Activated T-cell treated with anti-CD3 and anti-CD28 coated beads for 24 hours (primary cell): ENCODE measurements at places on chromosomes 6 and 20.

DNA sequence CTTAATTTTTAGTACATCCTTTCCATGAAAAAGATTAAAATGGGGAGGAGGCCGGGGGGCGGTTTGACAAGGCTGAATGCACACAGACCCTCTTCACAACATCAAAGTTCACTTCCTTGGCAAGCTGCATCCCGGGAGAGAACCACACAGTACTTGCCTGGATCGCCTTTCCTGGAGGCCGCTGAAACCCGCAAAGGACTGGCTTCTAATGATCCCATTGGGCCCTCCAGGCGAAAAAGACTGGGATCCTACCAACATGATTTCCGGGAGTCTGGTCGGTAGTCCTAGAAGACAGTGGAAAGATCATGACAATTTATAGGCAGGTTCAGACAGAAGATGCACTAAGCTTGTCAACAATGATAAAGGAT, 60.2 kb downstream of the RIPOR2 start:
- no peak for DNase-seq

- DNase-seq = no peak
Measured at GRCh38 chr6:103139377-103139776, 1720.3 kb downstream of the HACE1 start.

- no peak for DNase-seq
Measured at GRCh38 chr20:17882065-17882833, 86.3 kb downstream of the SNX5 start.

DNA sequence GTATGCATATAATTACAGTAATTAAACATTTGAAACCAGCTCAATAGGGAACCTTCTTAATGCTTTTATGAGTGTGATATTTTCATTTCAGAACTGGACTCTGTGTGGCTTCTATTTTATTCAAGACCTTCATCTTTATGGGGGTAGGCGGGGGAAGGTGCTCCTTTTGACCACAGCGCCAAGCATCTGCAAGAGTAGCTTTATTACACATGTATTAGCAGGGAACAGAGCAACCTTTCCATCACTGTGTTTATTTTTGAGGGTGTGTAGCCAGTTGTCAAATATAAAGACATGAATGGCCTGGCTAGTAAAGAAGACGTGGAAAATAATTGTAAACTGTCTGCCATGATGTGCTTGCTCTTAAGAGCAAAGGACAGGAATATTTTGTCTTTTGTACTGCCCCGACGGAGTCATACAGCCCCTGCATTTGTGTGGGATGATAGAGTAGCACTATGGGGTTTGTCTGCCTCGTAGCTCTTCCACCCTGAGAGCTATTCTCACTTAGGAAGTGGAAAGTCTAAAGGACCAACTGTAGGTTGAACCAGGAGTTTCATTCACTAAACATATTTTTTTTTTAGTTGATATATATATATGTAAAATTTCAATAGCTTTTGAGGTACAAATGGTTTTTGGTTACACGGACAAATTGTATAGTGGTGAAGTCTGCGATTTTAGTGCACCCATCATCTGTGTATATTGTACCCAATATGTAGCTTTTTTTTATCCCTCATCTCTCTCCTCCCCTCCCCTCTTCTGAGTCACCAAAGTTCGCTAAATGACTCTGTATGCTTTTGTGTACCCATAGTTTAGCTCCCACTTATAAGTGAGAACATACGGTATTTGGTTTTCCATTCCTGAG, 91.2 kb downstream of the CARMIL1 start:
- no peak for DNase-seq

DNA sequence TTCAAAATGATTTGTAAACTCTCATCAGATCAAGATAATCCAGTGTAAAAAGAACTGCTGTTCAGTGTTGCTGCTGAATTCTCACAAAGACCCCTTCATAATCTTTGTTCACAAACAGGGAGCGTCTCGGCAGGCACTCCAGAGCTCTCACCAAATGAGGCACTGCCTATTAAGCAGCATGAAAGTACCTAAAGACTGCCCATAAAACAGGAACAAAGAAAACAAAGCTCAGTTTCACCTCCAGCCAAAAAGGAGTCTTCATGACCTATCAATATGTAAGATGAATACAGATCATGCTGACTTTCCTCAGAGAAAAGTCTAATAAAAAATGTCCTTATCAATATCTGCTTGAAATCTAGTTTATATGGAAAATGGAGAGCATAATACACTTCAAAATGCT, 41.8 kb downstream of the GPR63 start:
- no peak for DNase-seq

GRCh38 chr20:59063358-59064213, 21.0 kb upstream of the PRELID3B start:
- DNase-seq = no peak

GRCh38 chr20:1995531-1996310, 1.9 kb upstream of the PDYN start:
- no peak for DNase-seq

GRCh38 chr20:53070706-53071392, 98.7 kb downstream of the TSHZ2 start:
- DNase-seq = peak; percentile 26

- DNase-seq = no peak
Measured at GRCh38 chr6:35294308-35294945, 3.2 kb upstream of the DEF6 start.

DNA sequence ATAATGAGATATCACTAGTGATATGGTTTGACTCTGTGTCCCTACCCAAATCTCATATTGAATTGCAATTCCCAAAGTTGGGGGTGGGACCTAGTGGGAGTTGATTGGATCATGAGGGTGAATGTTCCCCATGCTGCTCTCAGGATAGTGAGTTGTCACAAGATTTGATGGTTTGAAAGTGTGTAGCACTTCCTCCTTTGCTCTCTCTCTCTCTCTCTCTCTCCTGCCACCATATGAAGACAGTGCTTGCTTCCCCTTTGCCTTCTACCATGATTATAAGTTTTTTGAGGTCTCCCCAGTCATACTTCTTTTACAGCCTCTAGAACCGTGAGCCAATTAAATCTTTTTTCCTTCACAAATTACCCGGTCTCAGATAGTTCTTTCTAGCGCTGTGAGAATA, 1002.0 kb upstream of the ADGRB3 start:
- no peak for DNase-seq

GRCh38 chr6:26432627-26433201, 7.6 kb upstream of the BTN3A3 start:
- no peak for DNase-seq

GRCh38 chr6:6580225-6580856, 8.2 kb upstream of the LY86 start:
- DNase-seq = no peak

DNA sequence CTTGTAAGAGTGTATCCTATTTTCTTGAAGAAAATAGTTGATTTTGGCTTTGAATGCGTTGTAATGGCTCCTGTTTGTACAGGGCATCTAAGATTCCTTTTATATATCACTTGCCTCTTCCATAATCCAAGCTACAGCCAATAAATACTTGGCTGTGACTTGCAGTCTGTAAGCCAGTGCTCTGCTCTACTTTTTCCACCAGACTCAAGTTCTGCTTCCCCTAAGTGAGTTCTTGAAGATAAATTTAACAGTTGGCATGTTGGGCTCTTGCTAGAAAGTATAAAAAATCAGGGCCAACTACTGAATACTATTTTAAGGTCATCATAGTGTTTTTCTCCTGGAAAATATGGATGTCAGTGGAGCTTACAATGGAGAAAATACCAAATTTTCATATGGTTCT, 36.5 kb upstream of the SCGN start:
- DNase-seq = no peak

GRCh38 chr6:24506814-24507520, 12.2 kb downstream of the ALDH5A1 start:
- DNase-seq = no peak

- no peak for DNase-seq
Measured at GRCh38 chr20:63896264-63897105, 1.6 kb downstream of the DNAJC5 start.

DNA sequence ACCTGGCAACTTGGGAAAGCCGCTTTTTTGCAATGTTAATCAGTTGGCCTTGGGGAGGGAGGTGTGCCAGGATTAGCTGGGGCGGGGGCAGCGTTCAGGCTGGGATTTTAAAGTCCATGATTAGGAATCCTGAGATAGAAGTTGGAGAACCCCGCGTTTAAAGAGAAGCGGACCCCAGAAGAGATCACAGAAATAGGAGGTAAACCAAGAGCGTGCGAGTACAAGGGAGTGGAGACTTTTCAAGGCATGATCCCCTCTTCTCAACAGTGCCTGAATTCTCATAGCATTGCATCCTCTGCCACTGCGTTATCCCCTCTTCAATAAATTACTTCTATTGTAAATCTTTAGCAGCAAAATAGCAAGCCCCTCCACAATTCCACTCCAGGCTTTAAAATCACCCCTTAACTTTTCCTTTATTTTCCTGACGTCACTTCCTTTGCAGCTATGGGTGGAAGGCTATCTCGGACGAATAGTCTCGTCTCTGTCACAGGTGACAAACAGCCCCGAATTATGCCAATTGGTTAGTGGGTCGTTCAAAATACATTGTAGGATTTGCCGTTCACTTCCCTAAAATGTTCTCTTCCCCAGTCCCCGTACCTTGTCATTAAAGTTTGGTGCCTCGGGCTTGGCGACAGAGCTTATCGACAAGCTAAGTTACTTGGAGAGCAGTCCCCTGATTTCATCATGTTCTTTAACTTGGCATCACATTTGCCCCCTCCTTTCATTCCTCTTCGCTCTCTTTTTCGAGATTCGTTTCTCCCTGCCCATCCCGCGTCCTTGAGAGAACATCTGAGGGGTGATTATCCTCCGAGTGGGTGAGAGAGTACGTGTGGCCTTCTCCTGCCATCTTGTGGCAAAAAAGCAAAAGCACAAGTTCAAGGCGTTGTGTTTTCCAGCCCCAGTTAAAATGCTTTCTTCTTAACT, 17.1 kb downstream of the OR2B2 start:
- DNase-seq = peak; percentile 52

DNA sequence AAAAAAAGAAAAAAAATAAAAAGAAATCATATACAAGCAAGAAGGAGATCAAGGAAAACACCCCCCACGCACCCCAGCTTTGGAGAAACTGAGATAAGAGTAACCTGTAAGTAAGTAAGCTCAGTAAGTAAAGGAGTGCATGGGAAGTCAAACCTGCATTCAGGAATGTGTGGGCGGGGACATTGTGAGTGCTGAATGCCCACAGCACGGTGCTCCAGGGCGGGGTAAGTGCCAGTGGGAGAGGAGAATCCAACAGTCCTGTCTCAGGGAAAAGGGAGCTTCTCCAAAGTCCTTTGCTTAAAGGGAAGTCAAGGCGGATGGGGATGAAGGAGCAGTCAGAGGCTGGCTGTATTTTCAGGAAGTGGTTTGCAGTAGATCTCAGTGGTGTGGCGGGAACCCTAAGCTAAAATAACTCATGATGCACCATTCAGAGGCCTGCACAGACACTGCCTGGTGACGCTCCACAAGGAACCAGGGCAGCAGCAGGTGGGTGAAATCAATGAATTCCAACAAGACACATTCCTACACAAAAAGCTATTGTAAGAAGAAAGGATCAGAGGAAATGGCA, 368.0 kb downstream of the QKI start:
- DNase-seq = no peak

DNA sequence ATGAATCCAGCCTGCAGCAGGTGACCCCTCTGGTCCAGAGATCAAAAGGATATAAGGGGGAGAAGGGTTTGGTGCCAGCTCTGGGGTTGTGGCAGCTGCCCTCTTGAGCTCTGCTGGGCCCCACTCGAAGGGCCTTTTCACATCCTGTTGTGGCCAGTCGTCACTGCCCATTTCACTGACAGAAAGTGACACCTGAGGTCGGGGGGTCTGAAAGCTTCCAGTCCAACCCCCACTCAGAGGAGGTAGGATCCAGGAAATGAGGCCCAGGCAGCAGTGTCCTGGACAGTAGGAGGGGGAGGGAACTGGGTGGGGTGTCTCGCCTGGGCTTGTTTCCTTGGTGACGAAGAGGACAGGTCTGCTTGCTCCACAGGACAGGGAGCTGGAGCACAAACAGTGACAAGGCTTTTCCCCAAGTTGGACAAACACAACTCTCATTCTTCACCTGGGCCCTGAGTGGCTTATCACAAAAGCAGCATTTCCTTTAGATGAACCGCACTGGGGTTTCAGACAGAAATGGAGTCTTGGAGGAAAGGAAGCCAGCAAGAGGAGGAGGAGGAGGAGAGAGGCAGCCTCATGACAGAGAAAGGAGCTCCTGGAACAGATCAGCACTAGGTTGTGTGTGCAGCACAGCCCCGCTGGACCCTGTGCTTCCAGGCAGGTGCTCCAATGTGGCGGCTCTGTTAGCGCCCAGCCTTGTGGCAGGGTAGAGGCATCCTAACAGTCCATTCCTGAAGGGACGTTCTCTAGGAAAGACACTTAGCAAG, 11.0 kb downstream of the FRS3 start:
- no peak for DNase-seq

- no peak for DNase-seq
Measured at GRCh38 chr20:44837946-44838345, 27.6 kb upstream of the RIMS4 start.

DNA sequence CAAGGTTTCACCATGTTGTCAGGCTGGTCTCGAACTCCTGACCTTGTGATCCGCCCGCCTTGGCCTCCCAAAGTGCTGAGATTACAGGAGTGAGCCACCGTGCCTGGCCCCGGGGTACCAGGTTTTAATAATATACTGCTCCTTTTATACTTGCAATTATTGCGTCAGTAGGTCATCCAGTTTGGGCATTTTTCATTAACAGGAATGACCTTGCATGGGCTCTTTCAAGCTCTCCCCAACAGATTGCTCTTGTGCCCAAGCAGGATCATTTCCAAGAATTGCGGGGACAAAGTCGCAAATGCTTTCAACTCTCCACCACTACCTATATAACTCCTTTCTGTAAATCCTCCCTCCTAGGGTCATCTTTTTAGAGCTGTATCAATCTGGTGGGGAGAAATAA, 23.8 kb downstream of the STK38 start:
- no peak for DNase-seq

- no peak for DNase-seq
Measured at GRCh38 chr6:137746264-137746663, 120.8 kb upstream of the TNFAIP3 start.

- DNase-seq = no peak
Measured at GRCh38 chr20:1857466-1857865, 37.7 kb upstream of the SIRPA start.

GRCh38 chr6:30102414-30102969, 10.4 kb downstream of the TRIM31 start:
- no peak for DNase-seq

GRCh38 chr20:11136691-11137090, 462.9 kb upstream of the JAG1 start:
- no peak for DNase-seq

- no peak for DNase-seq
Measured at GRCh38 chr6:23213193-23213592, 643.8 kb downstream of the HDGFL1 start.

DNA sequence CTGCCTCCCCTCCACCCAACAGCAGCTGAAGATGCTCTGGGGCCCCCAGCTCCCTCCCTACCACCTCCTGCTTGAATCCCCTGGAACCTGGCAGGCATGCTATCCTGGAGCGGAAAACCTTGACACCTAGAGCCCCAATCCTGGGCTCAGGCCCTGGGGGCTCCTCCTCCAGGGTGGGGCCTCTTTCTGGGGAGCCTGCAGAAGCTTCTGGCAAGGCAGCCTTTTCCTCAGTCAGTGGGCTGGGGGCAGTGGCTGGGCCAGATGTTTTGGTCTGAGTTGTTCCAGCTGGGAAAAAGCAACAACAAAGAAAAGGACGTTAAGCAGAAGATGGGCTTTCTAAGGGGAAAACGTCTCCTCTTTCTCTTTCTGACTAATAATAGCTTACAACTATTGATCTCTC, 21.1 kb downstream of the KIAA1755 start:
- no peak for DNase-seq
